A549 treated with ZK216348 at 1 μM for 4 hours (cell line): ENCODE measurements at places on chromosomes 1 and 21. TPM values are rescaled to one million over a fixed set of nuclear protein-coding genes. Genes with fewer than 3 reads are reported as not detected.

Gene DNAI4
- 0.37 to 1.4 TPM (median 0.47 TPM) in 5 replicates for total RNA-seq

Gene ADAMTS5
- total RNA-seq = not detected in 5 replicates

Gene RNF2
- total RNA-seq = 17.7 to 23.1 TPM (median 19.6 TPM) in 5 replicates

Gene OPN3
- total RNA-seq = 48.1 to 67.7 TPM (median 65.5 TPM) in 5 replicates

Gene TTC39A
- total RNA-seq = 1.2 to 1.8 TPM (median 1.3 TPM) in 5 replicates

Gene TNFRSF9
- total RNA-seq = 1.6 to 3.6 TPM (median 3.1 TPM) in 5 replicates

Gene MRPS15
- total RNA-seq = 79.5 to 99.0 TPM (median 80.9 TPM) in 5 replicates

Gene KIAA0040
- total RNA-seq = 0.56 to 0.92 TPM (median 0.74 TPM) in 5 replicates

Gene SYNC
- 10.7 to 18.5 TPM (median 13.9 TPM) in 5 replicates for total RNA-seq

Gene SELENBP1
- total RNA-seq = 5.1 to 7.6 TPM (median 6.9 TPM) in 5 replicates

Gene MPZL1
- 79.4 to 133 TPM (median 117 TPM) in 5 replicates for total RNA-seq

Gene CASZ1
- 0.74 to 3.0 TPM (median 1.7 TPM) in 5 replicates for total RNA-seq

Gene CYP4A22
- total RNA-seq = not detected in 5 replicates

Gene RGS8
- total RNA-seq = not detected in 5 replicates

Gene ADAMTSL4
- 2.2 to 6.3 TPM (median 4.8 TPM) in 5 replicates for total RNA-seq

Gene CBS
- 11.5 to 12.9 TPM (median 11.9 TPM) in 5 replicates for total RNA-seq

Gene KLF17
- total RNA-seq = 0.27 to 0.62 TPM (median 0.52 TPM) in 5 replicates

Gene TNFRSF8
- 0.11 to 0.31 TPM (median 0.11 TPM) in 4 of 5 replicates, not detected in the other for total RNA-seq

Gene LMNA
- total RNA-seq = 487 to 742 TPM (median 732 TPM) in 5 replicates

Gene SPRR2A
- not detected in 5 replicates for total RNA-seq

Gene RGS5
- total RNA-seq = 0.63 to 1.3 TPM (median 1.2 TPM) in 5 replicates

Gene DAB1
- total RNA-seq = not detected in 5 replicates

Gene VCAM1
- total RNA-seq = 0.06 TPM in 1 of 5 replicates, not detected in the others

Gene TAS1R3
- 0.08 to 0.20 TPM (median 0.12 TPM) in 5 replicates for total RNA-seq

Gene KCNK2
- total RNA-seq = 0.11 to 0.45 TPM (median 0.16 TPM) in 3 of 5 replicates, not detected in the others

Gene NFASC
- total RNA-seq = 0.83 to 1.9 TPM (median 1.0 TPM) in 5 replicates

Gene RAD54L
- 7.8 to 12.9 TPM (median 10.9 TPM) in 5 replicates for total RNA-seq

Gene STUM
- not detected in 5 replicates for total RNA-seq

Gene STYXL2
- total RNA-seq = not detected in 5 replicates

Gene SPRR2G
- total RNA-seq = not detected in 5 replicates

Gene AHCTF1
- total RNA-seq = 23.4 to 31.5 TPM (median 31.0 TPM) in 5 replicates

Gene CATSPERE
- 0.07 to 0.38 TPM (median 0.18 TPM) in 3 of 5 replicates, not detected in the others for total RNA-seq

Gene AGO1
- 3.0 to 5.4 TPM (median 4.8 TPM) in 5 replicates for total RNA-seq

Gene ZNF593OS
- total RNA-seq = not detected in 5 replicates

Gene RNF220
- 54.7 to 69.5 TPM (median 64.9 TPM) in 5 replicates for total RNA-seq

Gene CLCA1
- not detected in 5 replicates for total RNA-seq

Gene AIRE
- total RNA-seq = not detected in 5 replicates

Gene POU3F1
- 0.10 TPM in 1 of 5 replicates, not detected in the others for total RNA-seq

Gene BEND5
- total RNA-seq = not detected in 5 replicates

Gene OR2T11
- total RNA-seq = not detected in 5 replicates

Gene ATP1A4
- not detected in 5 replicates for total RNA-seq

Gene OR2T6
- not detected in 5 replicates for total RNA-seq

Gene FABP3
- not detected in 5 replicates for total RNA-seq

Gene FCRL6
- not detected in 5 replicates for total RNA-seq

Gene WNT3A
- total RNA-seq = 0.08 TPM in 1 of 5 replicates, not detected in the others

Gene ORC1
- total RNA-seq = 18.3 to 20.6 TPM (median 19.3 TPM) in 5 replicates

Gene TMPRSS15
- total RNA-seq = not detected in 5 replicates

Gene ABL2
- 14.4 to 22.6 TPM (median 17.6 TPM) in 5 replicates for total RNA-seq

Gene TAS1R1
- total RNA-seq = not detected in 5 replicates

Gene C1orf94
- not detected in 5 replicates for total RNA-seq

Gene DCST1
- total RNA-seq = not detected in 5 replicates

Gene C8B
- not detected in 5 replicates for total RNA-seq

Gene MYBPH
- not detected in 5 replicates for total RNA-seq

Gene GUCA2A
- not detected in 5 replicates for total RNA-seq

Gene PDE4DIP
- 5.5 to 6.9 TPM (median 6.6 TPM) in 5 replicates for total RNA-seq
